ENCODE measurements at places on chromosomes 7 and 10.

- ATAC-seq = no peak
Measured at GRCh38 chr10:120961795-120962755, 110.9 kb downstream of the WDR11 start.

GRCh38 chr7:43954524-43955228 lies 28.4 kb downstream of the UBE2D4 start:
- peak; percentile 96 for ATAC-seq

- ATAC-seq = no peak
Measured at GRCh38 chr7:125773113-125773785, 843.6 kb upstream of the POT1 start.

GRCh38 chr7:106282390-106282789 lies 2.4 kb downstream of the NAMPT start:
- ATAC-seq = no peak

DNA sequence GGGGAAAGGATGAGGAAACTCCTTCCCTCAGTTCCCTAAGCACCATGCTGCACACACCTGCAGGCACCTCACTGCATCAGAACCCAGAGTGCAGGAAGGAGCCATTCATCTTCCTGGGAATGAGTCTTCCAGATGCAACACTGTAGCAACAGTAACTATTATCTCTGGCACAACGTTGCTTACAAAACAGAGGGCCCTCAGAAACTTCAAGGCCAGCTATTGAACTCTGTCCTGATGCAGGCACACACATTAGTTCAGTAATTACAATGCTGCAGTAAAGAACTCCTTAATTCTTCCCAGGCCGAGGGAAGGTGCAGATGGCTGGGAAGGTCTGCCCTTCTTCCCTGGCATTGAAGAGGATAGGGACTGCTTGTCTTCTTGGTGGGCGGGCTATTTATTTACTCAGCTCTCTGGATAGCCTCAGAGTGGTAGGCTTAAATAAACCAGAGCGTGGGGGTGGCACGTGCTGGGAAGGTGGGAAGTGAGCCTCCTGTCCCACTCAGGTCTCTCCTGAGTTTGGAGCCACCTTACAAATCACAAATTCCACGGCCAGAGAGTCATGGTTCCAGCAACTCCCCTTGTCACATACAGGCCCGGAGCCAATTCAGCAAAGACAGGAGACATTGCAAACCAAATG lies 125.1 kb upstream of the JCAD start:
- no peak for ATAC-seq

DNA sequence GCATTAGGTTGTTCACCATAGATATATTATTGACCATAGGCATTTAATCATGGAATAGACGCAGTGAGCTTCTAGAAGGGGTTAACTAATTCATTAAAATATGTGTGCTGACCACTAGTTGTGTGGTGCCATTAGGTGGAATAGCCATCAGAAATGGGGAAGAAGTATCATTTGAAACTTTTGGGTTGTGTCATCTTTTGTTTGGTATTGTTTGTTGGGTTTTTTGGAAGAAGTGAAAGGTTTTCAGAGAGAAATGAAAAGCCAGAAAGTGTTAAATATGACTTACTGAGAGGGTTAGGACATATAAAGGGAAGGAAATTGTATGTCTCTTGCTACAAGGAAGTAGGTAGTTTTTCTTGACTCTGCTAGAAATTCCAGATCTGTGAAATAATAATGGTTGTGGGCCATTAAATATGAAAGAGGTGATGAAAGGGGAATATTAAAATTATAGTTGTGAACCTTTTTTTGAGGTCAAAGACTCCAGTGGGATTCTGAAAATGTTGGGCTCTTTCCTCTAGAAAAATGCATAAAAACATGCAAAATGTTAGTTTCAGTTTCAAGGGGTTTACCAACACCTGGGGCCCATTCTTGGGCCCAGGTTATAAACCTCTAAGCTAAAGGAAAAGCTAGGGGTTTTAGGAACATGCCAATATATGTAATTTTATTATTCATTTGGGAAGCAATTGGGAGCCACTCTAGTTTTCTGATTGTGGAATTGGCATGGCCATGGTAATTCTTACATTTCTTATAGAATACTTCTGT lies 348.5 kb downstream of the BBS9 start:
- ATAC-seq = no peak

DNA sequence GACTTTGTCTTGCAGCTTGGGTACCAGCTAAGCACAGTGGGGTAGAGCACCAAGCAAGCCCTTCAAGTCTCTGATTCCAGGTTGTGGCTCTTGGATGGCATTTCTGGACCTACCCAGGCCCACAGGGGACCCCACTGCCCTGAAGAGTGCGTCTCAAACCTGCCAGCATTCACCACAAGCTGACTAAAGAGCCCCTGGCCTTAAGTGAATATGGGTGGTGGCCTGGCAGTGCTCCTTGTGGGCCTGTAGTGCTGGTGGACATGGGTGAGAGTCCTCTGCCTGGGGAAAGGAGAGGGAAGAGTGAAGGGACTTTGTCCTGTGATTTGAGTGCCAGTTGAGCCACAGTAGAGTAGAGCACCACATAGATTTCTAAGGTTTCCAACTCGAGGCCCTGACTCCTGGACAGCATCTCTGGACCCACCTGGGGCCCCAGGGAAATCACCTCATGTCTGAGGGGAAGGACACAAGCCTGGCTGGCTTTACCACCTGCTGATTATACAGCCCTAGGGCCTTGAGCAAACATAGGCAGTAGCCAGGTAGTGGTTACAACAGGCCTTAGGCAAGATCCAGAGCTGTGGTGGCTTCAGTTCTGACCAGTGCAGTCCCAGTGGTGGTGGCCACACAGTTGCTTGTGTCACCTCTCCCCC lies 23.7 kb downstream of the GSDME start:
- no peak for ATAC-seq

DNA sequence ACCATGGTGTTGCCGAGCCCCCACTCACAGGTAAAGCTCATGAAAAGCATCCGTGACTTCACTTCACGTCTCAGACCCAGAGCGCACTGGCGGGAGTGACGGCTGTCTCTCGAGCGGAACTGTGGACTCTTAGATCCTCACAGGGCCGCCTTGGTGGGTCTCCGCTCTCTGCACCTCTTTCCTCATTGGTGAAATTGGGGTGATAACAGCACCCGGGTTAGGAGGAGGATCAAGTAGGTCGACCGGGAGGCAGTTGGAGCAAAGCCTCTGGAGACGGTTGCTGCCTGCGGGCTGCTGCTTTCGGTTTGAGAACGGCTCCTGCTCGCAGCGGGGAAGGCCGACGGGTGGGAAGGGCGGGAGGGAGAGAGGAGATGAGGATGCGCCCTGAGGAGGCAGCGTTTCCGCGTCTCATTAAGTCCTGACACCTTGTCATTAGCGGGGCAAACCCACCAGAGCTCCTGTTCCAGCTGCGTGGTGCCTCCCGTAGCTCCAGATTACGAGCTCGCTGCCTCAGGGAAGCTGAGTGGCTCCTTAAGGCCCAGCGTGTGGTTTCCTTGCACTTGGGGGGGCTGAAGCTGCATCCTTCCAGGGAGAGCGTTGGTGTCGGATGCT lies 51.9 kb upstream of the CFAP46 start:
- ATAC-seq = no peak

DNA sequence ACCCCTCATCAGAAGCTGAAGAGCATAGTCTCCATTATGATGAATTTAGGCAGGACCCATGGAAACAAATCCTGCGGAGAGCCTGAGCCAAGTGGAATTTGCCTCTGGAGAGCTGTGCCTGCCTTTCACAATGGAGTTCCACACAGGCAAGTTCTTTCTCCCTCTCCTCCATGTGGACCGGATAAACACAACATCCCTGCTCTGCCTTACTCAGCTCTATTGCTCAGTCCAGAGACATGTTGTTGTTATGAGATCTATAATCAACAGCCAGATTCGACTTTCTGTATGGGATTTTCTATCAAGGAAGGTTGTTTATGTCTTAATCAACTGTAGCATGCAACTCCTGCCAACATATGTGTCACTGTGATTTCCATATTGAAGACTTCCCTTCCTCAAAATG lies 59.5 kb upstream of the ELMO1 start:
- no peak for ATAC-seq

GRCh38 chr7:155789001-155789725 lies 23.1 kb downstream of the SHH start:
- ATAC-seq = no peak

GRCh38 chr7:91915401-91916050 lies 25.1 kb upstream of the AKAP9 start:
- no peak for ATAC-seq

GRCh38 chr7:11667810-11668185 lies 164.2 kb downstream of the THSD7A start:
- ATAC-seq = no peak

- ATAC-seq = no peak
Measured at GRCh38 chr10:75247797-75248196, 12.0 kb upstream of the COMTD1 start.

GRCh38 chr10:86690231-86690630 lies 21.9 kb downstream of the LDB3 start:
- ATAC-seq = no peak
